ENCODE measurements at places on chromosomes 3 and 15. TPM values are rescaled to one million over a fixed set of nuclear protein-coding genes. Genes with fewer than 3 reads are reported as not detected.

- peak overlapping the region; percentile 97 for H3K4me3 ChIP-seq
- peak; percentile 30 for DNase-seq
- H3K27me3 ChIP-seq = no peaks in the 10 kb centered on the region
- H3K4me1 ChIP-seq = peaks cover 29% of the 10 kb centered on the region
- H3K27ac ChIP-seq = peak overlapping the region; percentile 93
Observed at GRCh38 chr3:195441992-195442572, 738 bp downstream of the ACAP2 start.

GRCh38 chr15:31560643-31561042 lies 234.0 kb downstream of the KLF13 start:
- H3K27ac ChIP-seq = no peak overlapping the region
- no peak overlapping the region for H3K4me3 ChIP-seq
- no peaks in the 10 kb centered on the region for H3K27me3 ChIP-seq
- DNase-seq = no peak
- peaks cover 5% of the 10 kb centered on the region for H3K4me1 ChIP-seq
- H3K36me3 ChIP-seq = no peaks in the 10 kb centered on the region

- H3K4me1 ChIP-seq = peaks cover 35% of the 10 kb centered on the region
- H3K36me3 ChIP-seq = peaks cover 5% of the 10 kb centered on the region
- H3K4me3 ChIP-seq = peak within 1 kb of the TSS; percentile 99
- H3K27ac ChIP-seq = peak within 1 kb of the TSS; percentile 97
- peak; percentile 69 for DNase-seq
- peaks cover 2% of the 10 kb centered on the region for H3K27me3 ChIP-seq
Observed at GRCh38 chr3:184361532-184361931, at the start of the genes CLCN2 and POLR2H. TSS of gene CLCN2 (minus strand) at chr3:184361605. CDS start at chr3:184361479, 126 bp downstream. TSS of gene POLR2H (plus strand) at chr3:184361710. CDS start at chr3:184363493, 1,783 bp downstream.

GRCh38 chr3:101495552-101495951 lies 17.5 kb downstream of the SENP7 start:
- no peaks in the 10 kb centered on the region for H3K4me1 ChIP-seq
- no peak overlapping the region for H3K27ac ChIP-seq
- no peaks in the 10 kb centered on the region for H3K27me3 ChIP-seq
- DNase-seq = no peak
- H3K36me3 ChIP-seq = peaks cover 19% of the 10 kb centered on the region
- H3K4me3 ChIP-seq = no peak overlapping the region

DNA sequence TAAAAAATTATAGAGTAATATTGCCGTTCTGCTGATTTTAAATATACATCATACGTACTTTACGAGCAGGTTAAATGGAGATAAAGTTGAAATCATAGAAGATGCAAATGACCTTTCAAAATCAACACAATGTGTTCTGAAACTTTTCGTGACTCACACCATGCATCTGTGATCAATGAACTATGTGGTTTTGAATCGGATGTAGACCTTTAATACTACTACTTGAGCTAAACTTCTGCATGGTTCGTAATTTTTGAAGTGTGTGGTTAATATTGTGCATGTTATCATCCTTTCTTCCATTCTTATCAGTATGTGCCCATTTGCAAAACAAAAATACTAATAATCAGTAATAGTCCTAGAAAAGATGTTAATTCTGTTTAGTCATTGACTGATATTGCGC lies 58.9 kb downstream of the GASK1A start:
- no peak for DNase-seq
- no peaks in the 10 kb centered on the region for H3K27me3 ChIP-seq
- no peak overlapping the region for H3K4me3 ChIP-seq

DNA sequence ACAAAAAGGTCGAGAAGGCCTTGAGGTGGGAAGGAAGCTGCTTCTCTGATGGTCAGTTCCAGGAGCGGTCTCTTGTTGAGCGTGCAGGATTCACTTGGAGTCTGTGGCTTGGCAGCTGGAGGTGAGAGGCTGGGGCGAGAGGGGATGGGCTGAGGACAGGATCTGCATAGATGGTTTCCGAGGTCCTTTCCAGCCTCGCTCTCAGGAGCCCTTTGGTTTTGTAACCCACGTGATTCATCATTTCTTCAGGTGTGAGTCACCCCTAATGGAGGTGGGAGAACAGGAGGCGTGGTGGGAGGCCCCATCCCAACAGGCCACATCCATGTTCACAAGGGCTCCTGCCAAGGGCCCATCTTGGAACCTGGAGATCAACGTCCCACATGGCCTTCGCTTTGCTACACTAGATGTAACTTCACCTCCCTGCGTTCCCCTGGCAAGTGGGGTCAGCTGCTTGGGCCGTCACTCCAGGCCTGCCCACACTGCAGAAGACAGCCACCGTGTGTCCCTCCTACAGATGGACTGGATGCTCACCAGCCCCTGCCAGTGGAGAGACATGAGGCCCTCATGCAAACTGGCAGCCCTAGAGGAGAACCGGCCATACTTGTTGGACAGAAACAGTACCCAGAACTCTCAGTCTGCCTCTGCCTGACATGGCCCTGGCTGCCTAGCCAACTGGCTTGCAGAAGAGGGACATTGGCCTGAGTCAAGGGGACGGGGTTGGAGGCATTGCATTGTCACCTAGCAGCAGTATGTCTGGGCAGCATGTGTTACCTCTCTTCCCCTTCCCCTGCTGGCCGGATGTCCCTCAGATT lies 1.6 kb upstream of the PCSK6 start:
- H3K27ac ChIP-seq = no peak overlapping the region
- peaks cover 66% of the 10 kb centered on the region for H3K27me3 ChIP-seq
- no peaks in the 10 kb centered on the region for H3K36me3 ChIP-seq
- H3K4me3 ChIP-seq = peak overlapping the region; percentile 88

DNA sequence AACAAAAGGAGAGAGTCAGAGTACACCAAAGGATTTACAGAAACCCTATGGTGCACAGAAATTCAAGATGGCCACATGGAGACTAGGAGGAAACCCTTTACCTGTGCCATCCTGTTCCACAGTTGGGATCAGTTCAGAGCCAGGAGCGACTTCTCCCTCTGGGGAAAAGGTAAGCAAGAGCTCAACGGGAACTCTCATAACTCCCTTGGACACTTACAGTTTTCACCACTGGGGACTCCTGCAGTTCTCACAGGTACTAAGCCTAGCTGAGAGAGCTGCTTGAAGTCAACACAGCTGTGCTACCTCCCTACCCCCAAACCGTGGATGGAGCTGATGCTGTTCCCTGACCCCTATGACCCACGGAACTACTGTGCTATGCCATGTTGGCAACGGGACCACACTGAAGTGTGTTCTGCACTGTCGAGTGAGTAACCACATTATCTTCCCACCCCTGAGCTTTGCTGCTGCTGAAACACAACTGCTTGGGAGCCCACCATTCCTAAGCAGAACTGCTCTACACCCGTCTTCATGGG lies 606.8 kb downstream of the GBE1 start:
- no peaks in the 10 kb centered on the region for H3K4me1 ChIP-seq
- H3K27ac ChIP-seq = no peak overlapping the region
- no peaks in the 10 kb centered on the region for H3K36me3 ChIP-seq
- DNase-seq = no peak
- no peak overlapping the region for H3K4me3 ChIP-seq
- H3K27me3 ChIP-seq = no peaks in the 10 kb centered on the region

DNA sequence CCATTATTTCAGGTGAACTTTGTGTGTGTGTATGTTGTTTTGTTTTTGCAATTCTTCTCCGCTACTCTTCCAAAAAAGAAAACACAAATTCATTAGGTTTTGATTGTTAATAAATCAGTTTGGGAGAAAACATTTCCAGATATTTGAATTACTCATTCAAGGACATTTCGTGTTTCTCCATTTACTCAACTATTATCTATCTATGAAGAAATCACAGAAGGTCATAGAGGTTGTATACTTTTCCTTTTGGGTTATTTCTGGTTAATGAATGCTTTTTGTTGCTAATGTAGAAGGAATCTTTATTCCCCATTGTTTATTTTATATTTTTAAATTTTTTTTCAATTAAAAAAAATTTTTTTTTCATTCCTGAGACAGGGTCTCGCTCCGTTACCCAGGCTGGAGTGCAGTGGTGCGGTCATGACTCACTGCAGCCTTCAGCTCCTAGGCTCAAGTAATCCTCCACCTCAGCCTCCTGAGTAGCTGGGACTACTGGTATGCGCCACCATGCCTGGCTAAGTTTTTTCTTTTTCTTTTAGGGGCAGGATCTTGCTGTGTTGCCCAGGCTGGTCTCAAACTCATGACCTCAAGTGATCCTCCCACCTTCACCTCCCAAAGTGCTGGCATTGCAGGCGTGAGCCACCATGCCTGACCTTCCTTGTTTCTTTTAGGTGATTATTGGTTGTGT lies 28.4 kb downstream of the IGF1R start:
- no peak overlapping the region for H3K27ac ChIP-seq
- no peak for DNase-seq
- no peaks in the 10 kb centered on the region for H3K27me3 ChIP-seq
- H3K4me1 ChIP-seq = peaks cover 29% of the 10 kb centered on the region

DNA sequence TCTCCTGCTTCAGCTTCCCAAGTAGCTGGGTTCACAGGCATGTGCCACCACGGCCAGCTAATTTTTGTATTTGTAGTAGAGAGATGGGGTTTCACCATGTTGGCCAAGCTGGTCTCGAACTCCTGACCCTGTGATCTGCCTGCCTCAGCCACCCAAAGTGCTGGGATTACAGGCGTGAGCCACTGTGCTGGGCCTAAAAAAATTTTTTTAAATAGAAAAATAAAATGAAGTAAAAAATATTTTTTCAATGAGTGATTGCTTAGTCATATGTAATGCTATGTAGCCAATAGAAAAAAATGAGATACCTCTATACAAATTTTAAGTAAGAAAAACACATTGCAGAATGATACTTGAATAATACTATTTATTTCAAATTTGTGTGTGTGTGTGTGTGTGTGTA lies 27.9 kb upstream of the SLC30A4 start:
- H3K27ac ChIP-seq = no peak overlapping the region
- no peaks in the 10 kb centered on the region for H3K36me3 ChIP-seq
- H3K4me3 ChIP-seq = no peak overlapping the region

DNA sequence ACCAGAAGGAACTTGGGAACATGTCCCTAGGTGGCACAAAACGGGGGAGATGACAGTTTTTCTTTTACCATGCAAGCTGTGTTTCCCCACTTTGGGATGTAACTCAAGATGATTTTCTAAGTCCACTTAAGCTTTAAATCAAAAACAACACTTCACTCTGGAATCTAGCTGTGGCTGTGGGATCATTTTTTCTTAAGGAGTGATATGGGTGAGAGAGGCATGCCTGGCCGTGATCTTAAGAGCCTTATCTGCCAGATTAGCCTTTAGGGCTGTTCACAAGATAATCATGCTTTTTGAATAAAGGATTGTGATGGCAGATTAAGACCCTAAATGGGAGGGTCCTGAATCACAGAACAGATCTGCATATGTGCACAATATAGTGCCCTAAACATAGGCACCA lies 384.8 kb upstream of the SEMA6D start:
- H3K27me3 ChIP-seq = no peaks in the 10 kb centered on the region
- no peak overlapping the region for H3K4me3 ChIP-seq
- no peak for DNase-seq
- no peak overlapping the region for H3K27ac ChIP-seq
- H3K36me3 ChIP-seq = no peaks in the 10 kb centered on the region

DNA sequence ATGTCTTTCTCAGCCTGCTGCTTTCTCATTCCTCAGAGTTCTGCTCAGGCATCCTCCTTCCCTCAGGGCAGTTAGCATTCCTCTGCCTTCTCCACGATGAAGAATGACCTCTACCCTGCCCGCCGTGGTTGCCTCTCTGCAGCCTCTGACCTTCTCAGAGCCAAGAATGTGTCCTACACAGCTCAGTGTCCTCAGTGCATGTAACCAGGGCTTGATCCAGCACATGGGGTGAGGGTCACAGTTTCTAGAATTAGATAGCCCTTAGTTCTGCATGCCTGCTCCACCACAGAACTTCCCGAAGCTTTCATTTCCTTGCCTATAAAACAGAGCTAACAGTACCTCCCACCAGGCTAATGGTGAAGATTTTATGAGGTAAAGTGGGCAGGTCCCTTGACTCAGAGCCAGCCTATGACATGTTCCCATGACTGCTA lies 182.1 kb downstream of the CLSTN2 start:
- H3K4me3 ChIP-seq = peak overlapping the region; percentile 11
- H3K27me3 ChIP-seq = no peaks in the 10 kb centered on the region
- H3K27ac ChIP-seq = peak overlapping the region; percentile 51
- H3K36me3 ChIP-seq = no peaks in the 10 kb centered on the region

GRCh38 chr15:77002954-77003912 lies 8.3 kb downstream of the PSTPIP1 start:
- no peaks in the 10 kb centered on the region for H3K36me3 ChIP-seq
- DNase-seq = no peak
- no peaks in the 10 kb centered on the region for H3K27me3 ChIP-seq

- no peak overlapping the region for H3K4me3 ChIP-seq
- no peak for DNase-seq
- peaks cover 4% of the 10 kb centered on the region for H3K4me1 ChIP-seq
- H3K27me3 ChIP-seq = no peaks in the 10 kb centered on the region
- no peaks in the 10 kb centered on the region for H3K36me3 ChIP-seq
- H3K27ac ChIP-seq = no peak overlapping the region
Observed at GRCh38 chr3:116669576-116669975, 40.0 kb upstream of the TUSC7 start.

DNA sequence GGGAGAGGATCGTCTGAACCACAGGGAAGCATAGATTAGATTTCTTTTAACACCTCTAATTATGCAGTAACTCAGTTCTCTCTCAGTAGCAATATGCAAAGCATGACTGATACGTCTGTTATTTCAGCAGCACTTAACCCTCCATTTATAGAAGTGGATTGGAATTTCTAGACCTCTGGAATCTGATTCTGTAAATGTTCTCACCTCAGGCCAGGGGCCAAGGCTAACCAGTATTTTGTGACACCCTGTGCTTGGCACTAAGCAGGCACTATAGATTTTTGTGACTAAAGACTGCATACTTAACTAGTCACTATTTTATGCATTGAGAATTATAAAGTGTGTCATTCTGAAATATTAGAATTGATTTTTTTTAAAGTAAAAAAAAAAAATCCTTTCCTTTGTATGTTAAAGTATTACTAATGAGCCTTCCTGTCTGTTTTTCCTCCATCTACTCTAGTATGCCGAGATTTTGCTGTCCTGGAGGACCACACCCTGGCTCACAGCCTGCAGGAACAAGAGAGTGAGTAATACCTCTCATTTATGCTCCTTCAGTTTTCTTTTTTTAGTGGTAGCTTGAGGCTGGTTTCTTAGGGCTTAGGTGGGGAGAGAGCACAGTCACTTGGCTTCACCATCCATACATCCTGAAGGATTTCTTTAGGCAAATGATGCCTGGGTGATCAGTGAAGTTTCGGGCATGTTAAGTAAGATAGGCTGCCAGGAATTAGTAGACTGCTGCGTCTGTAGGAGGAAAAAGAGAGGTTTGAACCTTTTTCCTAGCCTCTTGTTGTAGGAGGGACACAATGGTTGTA lies 26.5 kb upstream of the UTS2B start:
- no peak overlapping the region for H3K4me3 ChIP-seq
- no peak for DNase-seq
- H3K27me3 ChIP-seq = no peaks in the 10 kb centered on the region
- H3K4me1 ChIP-seq = peaks cover 5% of the 10 kb centered on the region
- H3K36me3 ChIP-seq = peaks cover 19% of the 10 kb centered on the region

- peaks cover 3% of the 10 kb centered on the region for H3K36me3 ChIP-seq
- peaks cover 75% of the 10 kb centered on the region for H3K27me3 ChIP-seq
- no peak overlapping the region for H3K27ac ChIP-seq
- no peak for DNase-seq
- H3K4me1 ChIP-seq = peaks cover 18% of the 10 kb centered on the region
Observed at GRCh38 chr3:183430325-183430957, 2.0 kb upstream of the MCF2L2 start.

The INKA1 gene
- total RNA-seq = 17.3 TPM

The RHCG gene
- not detected for total RNA-seq

The SOX14 gene
- total RNA-seq = 0.18 TPM

Data from neural crest cell (in vitro differentiated cells).